ENCODE measurements at places on chromosomes 2 and 18.
A peak's percentile ranks its signal among the peaks of the same experiment; 100 is the strongest.

GRCh38 chr18:59885579-59886163 lies 14.1 kb upstream of the PMAIP1 start:
- peak; percentile 68 for DNase-seq

GRCh38 chr2:137467246-137467862 lies 496.9 kb upstream of the HNMT start:
- DNase-seq, result peak; percentile 36

GRCh38 chr2:210548878-210549384 lies 7.5 kb upstream of the CPS1 start:
- DNase-seq, result no peak

GRCh38 chr18:3048820-3049349 lies 35.9 kb upstream of the LPIN2 start:
- DNase-seq, result no peak

DNA sequence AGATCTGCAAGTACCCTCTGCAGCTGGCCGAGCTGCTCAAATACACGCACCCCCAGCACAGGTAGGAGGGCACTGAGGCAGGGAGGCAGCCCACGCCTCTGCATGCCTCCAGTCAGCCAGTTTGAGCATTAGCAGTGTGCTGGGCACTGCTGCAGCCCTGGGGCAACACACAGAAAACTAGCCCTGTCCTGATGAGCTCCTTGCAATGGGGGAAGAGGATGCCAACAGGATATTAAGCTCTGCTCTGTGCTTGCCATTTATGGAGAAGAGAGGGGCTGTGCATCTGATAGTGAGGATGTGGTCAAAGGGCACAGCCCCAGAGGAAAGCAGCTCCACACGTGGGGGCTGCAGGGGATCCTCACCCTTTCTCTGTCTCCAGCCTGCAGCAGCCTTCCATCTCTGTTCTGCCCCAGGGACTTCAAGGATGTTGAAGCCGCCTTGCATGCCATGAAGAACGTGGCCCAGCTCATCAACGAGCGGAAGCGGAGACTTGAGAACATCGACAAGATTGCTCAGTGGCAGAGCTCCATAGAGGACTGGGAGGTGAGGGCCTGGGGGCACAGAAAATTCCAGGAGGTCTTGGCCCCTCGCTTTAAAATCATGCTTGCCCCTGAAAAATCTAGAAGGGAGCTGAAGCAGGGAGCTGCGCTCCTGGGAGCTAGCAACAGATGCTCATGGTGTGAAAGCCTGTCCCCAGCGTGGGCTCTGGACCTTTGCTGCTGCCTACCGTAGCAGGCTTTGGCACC lies 51.7 kb downstream of the FAM168B start:
- DNase-seq, result no peak

GRCh38 chr18:73313476-73313875 lies 445.7 kb upstream of the NETO1 start:
- no peak for DNase-seq

- no peak for DNase-seq
These were observed 193.7 kb upstream of the ID2 start for GRCh38 chr2:8488001-8488738.

- DNase-seq, result no peak
These were observed 195.8 kb downstream of the TNS1 start for GRCh38 chr2:217807025-217807424.

- no peak for DNase-seq
These were observed 32.8 kb downstream of the GRHL1 start for GRCh38 chr2:9984217-9984739.

GRCh38 chr2:218401890-218402289 lies 2.2 kb downstream of the CTDSP1 start:
- no peak for DNase-seq

GRCh38 chr2:108115868-108116267 lies 123.9 kb upstream of the SULT1C3 start:
- no peak for DNase-seq

DNA sequence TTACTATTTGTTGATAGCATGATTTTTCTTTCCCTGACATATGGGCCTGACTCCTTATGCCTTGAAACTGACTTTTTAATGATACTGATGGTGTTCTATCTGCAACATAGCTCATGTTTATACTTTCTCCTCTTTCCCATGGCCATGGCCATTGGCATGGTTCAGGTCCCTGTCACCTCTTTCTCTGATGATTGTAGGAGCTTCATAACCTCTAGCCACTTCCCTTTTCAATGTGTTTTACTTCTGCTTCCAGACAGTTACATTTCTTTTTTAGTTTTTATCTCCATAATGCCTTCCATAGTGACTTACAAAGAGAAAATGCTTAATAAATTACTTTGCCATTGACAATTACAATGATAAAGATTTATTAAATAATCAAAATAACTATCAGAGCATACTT lies 177.9 kb upstream of the SETBP1 start:
- no peak for DNase-seq

DNA sequence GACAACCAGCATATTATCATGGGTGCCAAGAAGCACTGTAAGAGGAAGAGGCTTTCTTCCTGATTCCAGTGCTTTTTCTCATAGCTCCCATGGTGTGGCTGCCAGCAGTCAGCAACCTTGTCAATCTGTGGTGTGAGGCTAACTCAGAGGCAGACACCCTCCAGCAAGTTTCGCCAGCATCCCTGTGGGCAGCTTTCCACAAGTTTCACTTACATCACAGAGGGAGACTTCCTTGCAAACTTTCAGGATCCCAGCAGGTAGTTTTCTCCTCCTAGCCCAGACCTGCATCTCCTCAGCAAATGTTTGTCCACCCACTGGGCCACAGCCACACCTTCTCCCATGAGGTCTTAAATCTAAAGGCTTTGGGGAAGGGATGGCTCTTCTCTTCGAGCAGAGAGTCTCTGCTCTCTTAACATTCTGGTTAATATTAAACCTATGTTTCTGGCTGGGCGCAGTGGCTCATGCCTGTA lies 9.1 kb downstream of the DNAH7 start:
- no peak for DNase-seq

DNA sequence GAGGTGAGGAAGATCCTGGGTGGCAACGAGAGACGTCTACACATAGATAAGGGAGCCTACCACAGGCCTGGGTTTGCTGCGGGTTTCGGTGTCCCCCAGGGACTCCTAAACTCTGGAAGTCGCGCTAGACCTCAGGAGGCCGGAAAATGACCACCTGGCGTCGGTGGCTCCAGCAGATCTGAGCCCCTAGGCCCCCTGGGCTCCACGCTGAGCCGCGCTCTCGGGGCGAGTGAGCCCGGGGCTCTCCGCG lies 987 bp upstream of the DLX1 start:
- DNase-seq, result no peak

DNA sequence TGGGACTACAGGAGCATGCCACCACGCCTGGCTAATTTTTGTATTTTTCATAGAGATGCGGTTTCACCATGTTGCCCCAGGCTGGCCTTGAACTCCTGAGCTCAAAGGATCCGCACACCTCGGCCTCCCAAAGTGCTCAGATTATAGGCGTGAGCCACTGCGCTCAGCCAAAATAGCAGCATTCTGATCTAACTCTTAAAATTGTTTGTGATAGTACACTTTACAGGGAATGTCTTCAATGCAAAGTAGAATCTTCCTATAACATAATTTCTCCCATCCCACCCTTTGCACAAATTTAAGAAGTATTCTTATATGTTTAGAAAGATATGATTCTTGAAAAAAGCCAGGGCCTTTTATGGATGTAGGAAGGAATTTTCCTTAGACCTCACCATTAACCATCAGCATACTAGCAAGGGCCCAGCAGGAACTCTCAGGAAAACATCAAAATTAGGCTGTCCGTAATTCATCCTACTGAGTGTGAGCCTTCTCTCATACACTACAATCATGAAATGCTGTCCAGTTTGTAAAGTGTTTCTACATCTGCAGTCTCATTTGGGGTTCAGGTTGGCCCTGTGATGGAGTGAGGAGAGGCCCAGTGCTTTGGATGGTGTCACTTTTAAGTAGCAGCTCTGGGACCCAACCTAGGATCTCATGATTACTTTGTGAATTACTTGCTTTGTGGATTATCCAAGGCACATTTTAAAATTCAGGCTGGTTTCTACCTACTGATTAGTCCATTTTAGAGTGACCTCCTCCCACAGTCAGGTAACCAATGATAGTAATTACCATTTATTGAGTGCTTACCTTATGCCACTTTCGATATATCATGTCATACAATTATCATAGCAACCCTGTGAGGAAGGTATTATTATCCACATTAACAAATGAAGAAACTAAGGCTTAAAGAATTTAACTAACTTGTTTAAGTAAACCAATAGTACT lies 37.5 kb upstream of the DLX1 start:
- no peak for DNase-seq

- no peak for DNase-seq
These were observed 22.0 kb upstream of the INHBB start for GRCh38 chr2:120323807-120324399.

DNA sequence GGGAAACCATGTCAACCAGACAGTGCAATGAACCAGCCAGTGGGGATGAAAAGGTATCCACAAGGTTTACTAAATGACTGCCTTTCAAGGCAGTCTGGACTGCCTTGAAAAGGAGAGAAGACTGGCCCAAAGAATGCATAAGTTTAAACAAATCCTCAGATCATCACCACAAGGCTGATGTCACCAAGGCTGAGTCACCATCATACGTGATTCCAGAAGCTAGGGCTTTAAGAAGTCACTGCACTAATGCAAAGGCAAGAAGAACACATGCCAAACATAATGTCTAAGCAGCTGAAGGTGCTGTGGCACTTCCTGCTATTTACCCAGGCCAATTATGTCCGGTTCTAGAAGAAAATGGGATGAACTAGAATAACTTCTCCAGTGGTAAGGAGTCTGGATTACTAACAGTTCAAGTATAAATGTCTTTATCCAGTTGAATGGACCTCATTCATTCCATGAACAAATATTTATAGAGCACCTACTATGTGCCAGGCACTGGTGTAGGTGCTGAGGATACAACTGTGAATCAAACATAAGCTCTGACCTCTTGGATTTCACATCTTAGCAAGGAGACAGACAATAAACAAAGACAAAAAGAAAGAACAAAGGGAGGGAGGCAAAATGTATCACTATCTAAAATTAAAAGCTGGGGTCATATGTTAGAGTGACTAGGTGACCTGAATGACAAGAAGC lies 37.6 kb upstream of the ONECUT2 start:
- DNase-seq, result peak; percentile 25

GRCh38 chr2:144426981-144427479 lies 92.9 kb downstream of the ZEB2 start:
- DNase-seq, result no peak

GRCh38 chr2:140567734-140568133 lies 1563.1 kb downstream of the LRP1B start:
- DNase-seq, result no peak

DNA sequence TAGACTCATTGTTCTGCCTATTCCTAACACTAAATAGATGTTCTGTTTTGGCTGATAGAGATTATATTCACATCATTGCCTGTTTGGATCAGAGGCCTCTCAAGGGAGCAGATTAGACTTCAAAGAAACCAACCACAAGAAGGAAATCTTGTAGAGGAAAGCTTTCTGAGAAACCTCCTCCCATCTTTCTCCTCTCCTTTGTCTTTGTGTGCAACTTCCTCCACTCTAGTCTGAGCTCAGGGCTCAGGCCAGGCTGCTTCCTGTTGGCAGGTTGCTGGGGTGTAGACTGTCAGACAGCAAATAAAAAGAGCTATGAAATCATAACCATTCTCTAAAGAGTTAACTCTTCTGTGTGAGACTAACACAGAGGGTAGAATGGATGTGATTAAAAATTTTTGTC lies 113.0 kb downstream of the TGFA start:
- DNase-seq, result no peak

GRCh38 chr2:191018048-191018447 lies 4.1 kb upstream of the STAT1 start:
- DNase-seq, result no peak

DNA sequence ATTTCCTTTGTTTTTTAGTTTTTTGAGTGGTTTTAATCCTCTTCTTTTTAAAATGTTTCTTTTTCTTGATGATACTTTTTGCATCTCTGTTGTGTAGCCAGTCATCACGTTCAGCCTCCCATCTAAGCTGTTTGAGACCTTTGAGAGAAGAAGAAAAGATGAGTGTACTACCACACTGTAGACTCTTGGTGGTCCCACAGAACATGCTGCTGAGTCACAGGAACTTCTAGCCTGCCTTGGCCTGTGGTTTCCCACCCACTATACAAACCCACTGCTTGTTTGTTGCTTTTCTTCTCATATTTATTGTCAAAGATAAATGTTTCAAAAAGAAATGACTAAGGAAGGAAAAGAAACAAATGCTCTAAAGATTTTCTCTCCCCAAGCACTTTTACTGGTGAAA lies 5.5 kb downstream of the CEBPZOS start:
- DNase-seq, result no peak

DNA sequence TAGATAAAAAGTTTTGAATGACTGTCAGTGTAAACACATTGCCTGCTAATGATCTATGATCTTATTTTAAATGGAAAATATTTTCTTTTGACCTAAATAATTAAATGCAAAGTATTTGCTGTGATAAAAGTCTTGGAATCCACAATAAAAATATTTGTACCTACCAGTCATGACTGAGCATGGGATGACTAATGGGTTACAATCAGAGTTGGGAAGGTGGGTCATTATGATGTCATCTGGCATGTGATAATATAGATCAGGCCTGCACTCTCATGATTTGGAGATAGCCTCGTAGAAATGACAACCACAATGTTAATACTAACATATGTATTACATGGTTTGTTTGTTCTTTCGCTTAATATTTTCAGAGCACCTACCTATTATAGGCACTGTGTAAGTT lies 848.8 kb upstream of the KLHL29 start:
- DNase-seq, result peak; percentile 77

DNA sequence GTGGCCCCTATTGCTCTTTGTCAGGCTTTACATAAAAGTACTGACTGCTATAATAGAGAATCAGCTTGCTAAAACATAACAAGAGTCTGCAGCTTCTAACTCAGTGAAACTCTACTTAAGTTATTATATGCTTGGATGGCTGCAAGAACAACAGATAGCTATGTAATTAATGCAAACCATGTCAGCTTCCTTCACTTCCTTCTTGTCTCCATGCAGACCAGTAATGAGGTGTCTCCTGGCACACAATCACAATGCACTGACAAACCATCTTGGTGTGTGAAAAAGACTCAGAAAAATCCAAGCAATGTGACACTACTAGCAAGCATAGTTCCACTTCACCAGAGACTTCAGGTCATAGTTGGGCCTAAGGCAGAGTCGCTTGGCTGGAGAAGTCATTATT lies 2068.9 kb upstream of the PIK3C3 start:
- DNase-seq, result no peak
